LoVo (cell line): ENCODE measurements at places on chromosomes 16 and 17.

GRCh38 chr17:41265078-41265477, at the start of gene KRTAP9-6:
TSS of gene KRTAP9-6 (plus strand) at chr17:41265378. CDS start at chr17:41265378, 0 bp downstream.
- DNase-seq: no peak

- DNase-seq: no peak
Observed at GRCh38 chr16:19344224-19344801, 58.8 kb downstream of the CLEC19A start.

GRCh38 chr17:41689497-41690299, 1.0 kb downstream of the EIF1 start:
- DNase-seq: peak; percentile 55

DNA sequence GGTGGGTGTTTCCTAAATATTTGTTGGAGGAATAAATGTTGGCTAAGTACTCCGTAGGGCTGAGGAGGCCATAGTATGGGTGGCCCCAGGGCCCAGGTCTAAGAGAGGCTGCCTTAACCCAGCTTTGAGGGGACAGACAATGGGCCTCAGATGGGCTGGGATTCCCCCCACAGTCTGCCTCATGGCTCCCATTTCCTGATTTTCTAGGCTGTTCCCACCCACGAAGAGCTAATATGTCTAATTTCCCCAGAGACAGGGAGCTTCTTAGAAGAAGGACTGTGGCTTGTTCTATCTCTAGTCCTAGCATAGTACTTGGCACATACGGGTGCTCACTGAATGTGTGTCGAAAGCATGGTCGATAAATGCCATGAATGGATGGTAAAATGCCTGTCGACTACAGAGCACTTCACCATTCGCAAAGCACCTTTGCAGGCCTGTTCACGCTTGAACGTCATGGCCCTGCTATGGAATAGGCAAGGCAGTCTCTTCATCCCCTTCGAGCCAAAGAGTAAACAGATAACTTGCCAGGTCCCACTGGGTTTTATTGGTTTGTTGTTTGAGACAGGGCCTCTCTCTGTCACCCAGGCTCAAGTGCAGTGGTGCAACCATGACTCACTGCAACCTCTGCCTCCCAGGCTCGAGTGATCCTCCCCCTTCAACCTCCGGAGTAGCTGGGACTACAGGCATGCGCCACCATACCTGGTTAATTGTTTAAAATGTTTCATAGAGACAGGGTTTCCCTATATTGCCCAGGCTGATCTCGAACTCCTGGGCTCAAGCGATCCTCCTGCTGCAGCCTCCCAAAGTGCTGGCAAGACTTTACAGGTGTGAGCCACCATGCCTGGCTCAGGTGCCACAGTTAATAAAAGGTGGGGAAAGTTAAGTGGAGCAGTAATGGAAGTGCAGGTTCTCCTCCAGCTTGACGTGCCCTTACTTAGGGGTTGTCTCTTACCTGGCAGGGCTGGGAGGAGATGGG, 9.7 kb downstream of the CHAD start:
- peak; percentile 72 for DNase-seq

DNA sequence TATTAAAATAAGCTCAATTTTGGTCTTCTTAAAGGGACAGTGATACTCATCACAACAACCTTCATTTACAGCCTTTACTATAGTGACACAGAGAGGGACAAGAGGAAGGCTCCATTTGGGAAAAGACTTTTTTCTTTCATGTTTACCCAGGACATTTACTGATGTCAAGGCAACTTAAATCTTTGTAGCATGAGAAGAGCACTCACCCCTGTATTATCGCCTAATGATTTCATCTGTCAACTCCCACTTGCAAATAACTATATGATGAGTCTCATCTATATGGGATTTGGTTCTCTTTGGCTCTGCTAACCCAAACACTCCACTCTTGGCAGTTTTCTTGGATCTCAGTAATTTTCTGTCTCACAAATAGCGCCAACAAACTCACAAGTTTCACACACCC, 24.1 kb downstream of the BLMH start:
- no peak for DNase-seq

DNA sequence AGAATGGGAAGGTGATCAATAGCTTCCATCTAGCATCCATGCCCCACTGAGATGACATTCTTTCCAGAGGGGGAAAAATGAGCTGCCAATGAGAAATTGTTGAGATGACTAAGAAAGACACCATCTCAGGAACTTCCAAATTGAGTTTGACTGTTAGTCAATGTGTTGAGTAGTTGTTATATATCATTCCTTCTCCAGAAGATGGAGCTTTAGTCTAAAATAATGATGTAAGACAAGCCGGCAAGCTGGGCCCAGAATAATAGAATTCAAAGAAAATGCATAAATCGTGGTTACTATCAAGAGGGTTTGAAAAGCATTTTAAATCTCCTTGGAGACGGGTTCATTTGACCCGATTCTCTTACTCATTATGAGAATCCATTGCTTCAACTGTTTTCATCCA, 71.0 kb upstream of the ATF7IP2 start:
- no peak for DNase-seq

GRCh38 chr17:45310380-45311324, 6.2 kb downstream of the MAP3K14 start:
- peak; percentile 58 for DNase-seq

GRCh38 chr16:30151091-30151490, 28.1 kb upstream of the MAPK3 start:
- DNase-seq: no peak

- DNase-seq: no peak
Observed at GRCh38 chr16:78460428-78460827, 361.0 kb downstream of the WWOX start.

- no peak for DNase-seq
Observed at GRCh38 chr17:16273499-16273898, 56.5 kb downstream of the PIGL start.

DNA sequence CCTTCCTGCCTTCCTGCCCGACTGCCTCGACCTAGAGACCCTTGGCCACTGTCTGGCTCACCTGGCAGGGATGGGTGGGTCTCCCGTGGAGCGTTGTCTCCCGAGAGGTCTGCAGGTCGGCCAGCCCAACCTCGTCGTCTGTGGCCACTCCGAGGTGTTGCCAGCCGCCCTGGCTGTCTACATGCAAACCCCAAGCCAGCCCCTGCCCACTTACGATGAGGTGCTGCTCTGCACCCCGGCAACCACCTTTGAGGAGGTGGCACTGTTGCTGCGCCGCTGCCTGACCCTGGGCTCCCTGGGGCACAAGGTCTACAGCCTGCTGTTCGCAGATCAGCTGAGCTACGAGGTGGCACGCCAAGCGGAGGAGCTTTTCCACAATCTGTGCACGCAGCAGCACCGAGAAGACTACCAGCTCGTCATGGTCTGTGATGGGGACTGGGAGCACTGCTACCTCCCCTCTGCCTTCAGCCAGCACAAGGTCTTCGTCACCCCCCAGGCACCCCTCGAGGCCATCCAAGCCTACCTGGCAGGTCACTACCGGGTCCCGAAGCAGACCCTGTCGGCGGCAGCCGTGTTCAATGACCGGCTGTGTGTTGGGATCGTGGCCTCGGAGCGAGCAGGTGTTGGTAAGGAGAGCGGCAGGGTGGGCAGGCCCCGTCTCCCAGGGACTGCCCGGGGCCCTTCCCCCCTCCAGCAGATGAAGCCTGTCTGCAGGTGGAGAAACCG, 75.1 kb upstream of the ENDOV start:
- DNase-seq: no peak

GRCh38 chr17:30336369-30337171, 2.7 kb upstream of the TMIGD1 start:
- peak; percentile 82 for DNase-seq
